ENCODE measurements at places on chromosomes 6 and 20.

GRCh38 chr6:42690872-42691271 lies 31.5 kb downstream of the PRPH2 start:
- no peak for DNase-seq

- no peak for DNase-seq
Observed at GRCh38 chr20:59697068-59697467, 92.7 kb downstream of the PHACTR3 start.

DNA sequence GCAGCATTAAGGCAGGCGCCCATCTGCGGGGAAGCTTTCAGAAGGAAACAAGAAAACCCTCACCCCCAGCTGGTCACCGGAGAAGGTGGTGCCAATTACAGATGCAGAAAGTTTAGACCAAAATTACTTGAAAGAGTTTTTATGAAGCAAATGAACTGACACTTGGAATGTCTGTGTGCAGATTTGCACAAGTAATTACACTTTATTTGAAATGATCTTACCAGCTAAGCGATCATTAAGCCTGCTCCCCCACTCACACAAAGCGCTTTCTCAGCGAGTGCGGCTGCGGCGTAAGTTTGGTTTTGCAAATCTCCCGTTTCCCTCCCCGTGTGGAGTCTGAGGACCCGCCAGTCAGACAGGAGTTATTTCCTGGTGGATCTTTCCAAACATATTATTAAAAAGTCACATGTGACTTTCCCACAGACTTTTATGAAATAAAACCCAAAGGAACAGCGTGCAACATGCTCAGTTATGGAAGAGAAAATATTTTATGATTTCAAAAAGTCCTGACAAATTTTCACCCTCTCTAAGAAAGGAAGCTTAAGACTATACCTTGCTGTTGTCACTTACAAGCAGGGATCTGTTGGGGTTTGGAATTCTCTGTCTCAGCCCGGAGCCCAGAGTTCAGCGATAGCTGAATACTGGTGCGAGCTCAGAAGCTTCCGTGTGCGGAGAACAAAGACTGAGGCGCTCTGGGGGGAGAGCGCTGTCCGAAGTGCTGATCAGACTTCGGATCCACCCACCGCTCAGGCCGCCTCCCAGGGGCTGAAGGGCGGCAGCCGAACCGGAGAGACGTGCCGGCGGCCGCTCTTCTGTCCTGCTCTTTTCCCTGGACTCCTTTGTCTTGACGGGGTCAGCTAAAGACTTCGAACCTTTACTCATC lies 2.7 kb upstream of the MYT1 start:
- DNase-seq: no peak

DNA sequence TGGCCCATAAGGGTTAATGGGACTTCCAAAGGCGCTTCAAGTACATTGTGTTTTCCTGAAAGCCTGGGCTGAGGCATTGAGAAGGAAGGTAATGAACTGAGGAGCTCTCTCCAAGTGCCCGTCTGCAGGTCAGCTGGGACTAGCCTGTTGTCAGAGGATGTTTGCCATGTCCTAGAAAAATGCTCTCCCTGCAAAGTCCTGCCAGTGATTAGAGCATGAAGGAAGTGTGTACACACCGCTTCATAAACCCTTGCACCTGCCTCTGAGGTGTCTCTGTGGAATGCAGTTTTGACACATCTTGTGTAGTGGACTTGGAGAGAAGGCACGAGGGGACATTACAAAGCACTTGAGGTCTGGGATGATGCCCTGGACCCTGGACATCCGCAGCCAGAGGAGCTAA lies 506.7 kb downstream of the KIF16B start:
- no peak for DNase-seq

GRCh38 chr6:163206196-163206595 lies 208.3 kb upstream of the QKI start:
- no peak for DNase-seq

DNA sequence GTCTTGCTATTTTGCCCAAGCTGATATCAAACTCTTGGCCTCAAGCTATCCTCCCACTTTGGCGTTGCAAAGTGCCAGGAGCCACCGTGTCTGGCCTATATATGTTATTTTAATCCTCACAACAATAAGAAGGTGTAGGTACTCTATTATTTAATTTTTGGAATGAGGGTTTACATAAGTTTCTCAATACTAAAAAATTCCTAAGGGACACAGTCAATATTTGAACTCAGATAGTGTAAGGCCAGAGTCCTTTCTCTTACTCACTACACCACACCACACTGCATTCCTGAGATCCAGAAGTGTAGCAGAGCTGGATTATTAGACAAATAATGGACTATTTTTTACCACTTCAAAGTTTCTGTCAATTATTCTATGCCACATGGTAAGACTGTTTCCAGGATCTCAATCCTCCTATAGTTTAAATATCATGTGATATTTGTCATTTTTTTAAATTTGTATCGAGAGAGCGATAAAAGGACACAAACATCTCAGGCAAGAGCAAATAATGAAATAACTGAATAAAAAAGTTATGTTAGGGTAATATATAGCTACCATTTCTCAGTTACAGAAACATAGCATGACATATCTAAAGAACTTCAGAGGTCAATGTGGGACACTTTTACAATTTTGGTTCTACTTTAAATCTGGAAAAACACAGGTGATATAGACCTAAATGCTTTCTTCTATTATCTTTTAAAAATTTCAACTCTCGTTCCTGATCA lies 162.2 kb upstream of the THEMIS start:
- no peak for DNase-seq

DNA sequence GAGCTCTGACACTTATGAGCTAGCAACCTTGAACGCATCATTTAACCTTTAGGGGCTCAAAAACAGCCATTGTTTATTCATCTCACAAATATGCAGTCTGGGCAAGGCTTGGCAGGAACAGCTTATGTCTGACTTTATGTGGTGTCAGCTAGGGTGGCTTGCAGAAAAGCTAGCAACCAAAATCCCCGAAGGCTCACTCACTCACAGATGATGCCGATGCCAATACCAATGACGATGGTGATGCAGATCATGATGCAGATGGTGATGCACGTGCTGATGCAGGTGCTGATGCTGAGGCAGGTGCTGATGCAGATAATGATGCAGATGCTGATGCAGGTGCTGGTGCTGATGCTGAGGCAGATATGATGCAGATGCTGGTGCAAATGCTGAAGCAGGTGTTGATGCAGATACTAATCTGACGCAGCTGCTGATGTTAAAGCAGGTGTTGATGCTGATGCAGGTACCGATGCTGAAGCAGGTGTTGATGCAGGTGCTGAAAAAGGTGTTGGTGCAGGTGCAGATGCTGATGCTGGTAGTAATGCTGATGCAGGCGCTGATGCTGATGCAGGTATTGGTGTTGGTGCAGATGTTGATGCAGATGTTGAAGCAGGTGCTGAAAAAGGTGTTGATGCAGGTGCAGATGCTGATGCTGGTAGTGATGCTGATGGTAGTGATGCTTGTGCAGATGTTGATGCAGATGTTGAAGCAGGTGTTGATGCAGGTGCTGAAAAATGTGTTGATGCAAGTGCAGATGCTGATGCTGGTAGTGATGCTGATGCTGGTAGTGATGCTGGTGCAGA lies 195.6 kb downstream of the NFATC2 start:
- no peak for DNase-seq

GRCh38 chr6:30914076-30914853 lies at the start of gene VARS2:
Gene VARS2, plus strand, starts transcription at chr6:30914238. Its CDS starts 599 bp downstream, at chr6:30914837.
- peak; percentile 64 for DNase-seq

Data from Panc1 (cell line).